Ovary (tissue), 10 donors: ENCODE measurements at places on chromosomes 16 and 17. TPM values are rescaled to one million over a fixed set of nuclear protein-coding genes. Genes with fewer than 3 reads are reported as not detected.

GRCh38 chr17:40793832-40794231 lies 5.9 kb downstream of the KRT28 start:
- no peak for DNase-seq

The KRTAP9-4 gene
- total RNA-seq = not detected

DNA sequence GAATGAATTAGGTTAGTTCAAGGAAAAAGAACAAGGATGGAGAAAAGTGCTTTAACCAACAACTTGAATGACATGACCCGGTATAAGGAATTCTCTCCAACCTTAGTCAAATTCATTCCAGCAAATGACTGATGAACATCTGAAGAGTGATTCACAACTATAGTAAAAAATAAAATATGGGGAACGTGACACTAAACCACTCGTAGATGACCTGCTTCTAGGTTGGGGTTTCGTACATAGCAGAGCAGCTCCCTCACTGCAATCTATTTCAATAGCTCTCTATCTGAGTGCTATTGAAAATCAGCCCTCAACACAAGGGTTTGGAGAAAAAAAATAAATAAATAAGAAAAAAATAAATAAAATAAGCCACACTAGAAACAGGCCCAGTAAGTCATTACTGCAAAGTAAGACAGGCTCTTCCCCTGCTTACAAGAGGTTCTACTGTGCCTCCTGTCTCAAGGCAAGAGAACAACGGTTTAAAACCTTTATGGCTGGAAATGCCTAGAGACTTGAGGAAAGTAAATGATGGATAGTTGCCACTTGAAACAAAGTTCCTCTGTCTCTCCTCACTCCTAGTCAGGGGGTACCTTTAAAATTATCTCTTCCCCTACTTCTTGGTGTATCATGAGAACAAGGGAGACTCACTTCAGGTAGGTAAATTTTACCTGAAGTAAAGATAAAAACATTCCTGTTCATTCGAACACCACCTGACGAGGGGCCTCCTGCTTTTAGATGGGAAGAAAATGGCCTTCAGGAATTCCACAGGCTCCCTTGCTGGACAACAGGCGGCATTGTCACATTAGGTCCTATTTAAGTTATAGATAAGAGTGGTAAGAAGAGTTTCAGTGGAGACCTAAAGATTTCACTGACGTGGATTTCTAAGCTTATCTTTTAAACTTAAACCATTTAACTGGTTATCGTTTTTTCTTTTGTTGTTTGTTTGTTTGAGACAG lies 20.5 kb downstream of the COG7 start:
- no peak for DNase-seq

The NPIPB9 gene
- total RNA-seq = 3.1 TPM

DNA sequence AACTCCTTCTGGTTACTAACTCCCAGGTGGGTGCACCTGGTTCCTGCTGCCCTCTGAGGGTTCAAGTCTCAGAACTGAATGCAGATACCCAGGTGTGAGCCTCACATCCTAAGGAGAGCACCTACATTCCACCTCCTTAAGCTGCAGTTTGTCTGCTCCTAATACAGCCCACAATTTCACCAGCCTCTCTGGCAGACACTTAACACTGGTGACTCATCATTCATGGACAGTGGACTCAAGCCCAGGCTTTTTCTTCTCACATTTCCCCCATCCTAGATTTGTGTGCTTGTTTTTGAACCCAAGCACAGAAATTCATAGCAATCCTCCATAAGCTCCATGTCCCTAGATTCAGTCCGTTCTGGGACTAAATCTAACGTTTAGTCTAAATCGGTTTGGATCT lies 7.0 kb upstream of the MAF start:
- DNase-seq = no peak

The TOP3A gene
- 35.7 TPM for total RNA-seq

GRCh38 chr17:50790618-50791017 lies 23.3 kb upstream of the ANKRD40CL start:
- no peak for DNase-seq

The CPNE7 gene
- total RNA-seq = 2.5 TPM

The TBX2 gene
- 21.6 TPM for total RNA-seq

The ADAD2 gene
- not detected for total RNA-seq
